Stimulated activated CD4-positive, alpha-beta T cell treated with anti-CD3 and anti-CD28 coated beads, Interleukin-1b, Interleukin-23, amount 100 ng/mL, for 1 hour (primary cell): ENCODE measurements at places on chromosomes 6 and 20.

GRCh38 chr6:128487746-128488145, 32.7 kb downstream of the PTPRK start:
- DNase-seq = no peak

GRCh38 chr20:56273491-56273890, 25.0 kb downstream of the MC3R start:
- no peak for DNase-seq

DNA sequence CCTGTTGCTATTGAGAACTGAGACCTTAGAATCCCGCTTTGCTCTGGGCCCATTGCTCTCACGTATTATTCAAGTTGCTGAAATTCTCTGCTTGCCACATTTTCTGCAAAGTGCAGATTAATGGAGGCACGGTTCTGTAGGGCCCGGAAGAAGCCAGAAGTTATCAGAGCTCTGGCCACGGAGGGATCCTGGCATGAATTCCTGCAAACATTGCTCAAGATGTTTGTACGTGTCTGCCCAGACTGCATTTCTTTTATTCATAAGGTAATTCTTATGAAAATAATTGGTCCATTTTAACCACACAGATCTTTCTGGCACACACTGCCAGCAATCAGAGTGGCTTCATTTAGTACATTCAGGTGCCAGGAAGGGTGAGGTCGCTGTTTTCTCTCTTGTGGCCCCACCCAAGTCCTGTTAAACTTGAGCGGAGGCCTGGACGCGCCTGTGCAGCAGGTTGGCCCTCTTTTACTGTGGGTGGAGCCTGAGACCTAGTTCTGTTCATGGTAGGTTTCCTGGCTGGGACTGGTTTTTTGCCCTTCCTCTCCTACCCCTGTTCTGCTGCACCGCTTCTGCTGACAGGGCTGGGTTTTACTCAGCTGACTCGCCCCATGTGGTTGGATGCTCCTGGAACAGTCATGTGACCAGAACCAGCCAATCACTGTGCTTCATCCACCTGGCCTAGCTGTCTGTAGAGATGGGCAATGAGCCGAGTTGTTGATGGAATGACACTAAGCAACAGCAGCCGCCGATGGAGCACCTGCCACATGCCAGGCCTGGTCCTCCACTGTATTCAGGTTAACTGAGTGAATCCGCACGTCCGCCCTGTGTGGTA, 230.2 kb downstream of the CDH4 start:
- DNase-seq = no peak

DNA sequence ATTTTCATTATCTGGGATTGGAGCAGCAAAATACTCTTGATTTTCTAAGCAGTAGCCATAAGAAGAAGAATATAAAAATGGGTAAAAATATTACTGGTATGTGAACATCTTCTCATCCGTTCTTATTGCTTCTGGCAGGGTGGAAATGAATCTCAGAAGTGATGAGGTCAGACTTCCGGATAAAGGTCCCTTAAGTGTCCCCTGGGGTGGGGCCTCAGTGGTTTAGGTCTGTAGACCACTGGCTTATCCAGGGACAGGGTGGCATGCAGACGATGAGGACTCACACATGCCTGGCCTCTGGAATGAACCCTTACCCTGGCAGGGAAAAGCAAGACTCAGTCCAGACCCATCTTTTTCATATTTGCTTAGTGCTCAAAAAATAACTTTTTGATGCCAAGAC, 143.3 kb downstream of the UST start:
- DNase-seq = no peak

DNA sequence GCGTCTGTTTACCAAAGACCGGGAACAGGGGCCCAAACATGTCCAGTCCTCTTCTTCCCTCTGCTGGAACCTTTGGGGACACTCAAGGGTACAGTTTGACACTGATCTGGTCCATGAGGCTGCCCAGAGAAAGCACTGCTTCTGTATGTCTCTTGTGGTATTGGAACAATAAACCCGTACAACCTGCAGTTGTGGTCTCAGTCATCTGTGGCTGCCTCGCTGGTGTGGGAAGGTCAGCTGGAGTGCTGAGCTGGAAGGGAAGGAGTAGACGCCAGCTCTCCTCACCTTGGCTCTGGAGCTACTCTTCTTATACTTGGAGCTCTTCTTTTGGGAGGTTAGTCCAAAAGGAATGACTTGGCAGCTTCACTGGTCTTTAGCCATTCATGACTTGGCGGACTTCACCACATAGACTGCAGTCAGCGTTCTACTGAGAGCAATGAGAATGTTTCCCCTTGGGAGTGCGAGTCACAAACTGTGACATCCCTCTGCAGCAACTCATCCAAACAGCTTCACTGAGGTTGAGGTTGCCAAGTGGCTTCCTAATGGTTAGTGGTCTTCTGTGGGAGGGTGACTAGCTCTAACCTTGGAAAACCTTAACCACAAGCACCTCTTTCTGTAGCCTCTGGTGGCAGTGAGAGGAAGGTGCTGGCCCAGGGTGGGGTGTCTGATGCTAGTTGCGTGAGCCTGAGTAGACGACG, 81.2 kb downstream of the ASXL1 start:
- no peak for DNase-seq

DNA sequence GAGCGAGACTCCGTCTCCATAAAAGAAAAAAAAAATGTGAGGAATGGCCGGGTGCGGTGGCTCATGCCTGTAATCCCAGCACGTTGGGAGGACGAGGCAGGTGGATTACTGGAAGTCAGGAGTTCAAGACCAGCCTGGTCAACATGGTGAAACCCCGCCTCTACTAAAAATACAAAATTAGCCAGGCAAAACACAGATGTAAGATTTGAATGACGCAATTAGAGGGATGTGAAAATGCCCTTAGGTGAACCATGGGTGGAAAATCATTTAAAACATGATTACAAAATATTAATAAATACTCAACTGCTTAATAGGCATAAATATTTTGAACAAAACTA, 20.9 kb downstream of the COL9A3 start:
- no peak for DNase-seq
